ENCODE measurements at places on chromosomes 1 and 21. TPM values are rescaled to one million over a fixed set of nuclear protein-coding genes. Genes with fewer than 3 reads are reported as not detected.

The AGT gene
- polyA plus RNA-seq = 10.7 TPM

The APOBEC4 gene
- polyA plus RNA-seq = 23.7 TPM

The LIPI gene
- polyA plus RNA-seq = 0.28 TPM

The COL9A2 gene
- 3.5 TPM for polyA plus RNA-seq

The OR10Z1 gene
- polyA plus RNA-seq = not detected

The OSBPL9 gene
- polyA plus RNA-seq = 59.3 TPM

The TADA1 gene
- polyA plus RNA-seq = 19.2 TPM

The ESRRG gene
- polyA plus RNA-seq = 2.2 TPM

The SHISA4 gene
- polyA plus RNA-seq = 32.6 TPM

The CASQ2 gene
- polyA plus RNA-seq = 8.6 TPM

The ARF1 gene
- polyA plus RNA-seq = 637 TPM

The MTARC1 gene
- polyA plus RNA-seq = 2.3 TPM

The OR2L2 gene
- 1.7 TPM for polyA plus RNA-seq

- no peak for DNase-seq
These were observed 37.5 kb downstream of the SLC19A1 start for GRCh38 chr21:45504516-45505415.

DNA sequence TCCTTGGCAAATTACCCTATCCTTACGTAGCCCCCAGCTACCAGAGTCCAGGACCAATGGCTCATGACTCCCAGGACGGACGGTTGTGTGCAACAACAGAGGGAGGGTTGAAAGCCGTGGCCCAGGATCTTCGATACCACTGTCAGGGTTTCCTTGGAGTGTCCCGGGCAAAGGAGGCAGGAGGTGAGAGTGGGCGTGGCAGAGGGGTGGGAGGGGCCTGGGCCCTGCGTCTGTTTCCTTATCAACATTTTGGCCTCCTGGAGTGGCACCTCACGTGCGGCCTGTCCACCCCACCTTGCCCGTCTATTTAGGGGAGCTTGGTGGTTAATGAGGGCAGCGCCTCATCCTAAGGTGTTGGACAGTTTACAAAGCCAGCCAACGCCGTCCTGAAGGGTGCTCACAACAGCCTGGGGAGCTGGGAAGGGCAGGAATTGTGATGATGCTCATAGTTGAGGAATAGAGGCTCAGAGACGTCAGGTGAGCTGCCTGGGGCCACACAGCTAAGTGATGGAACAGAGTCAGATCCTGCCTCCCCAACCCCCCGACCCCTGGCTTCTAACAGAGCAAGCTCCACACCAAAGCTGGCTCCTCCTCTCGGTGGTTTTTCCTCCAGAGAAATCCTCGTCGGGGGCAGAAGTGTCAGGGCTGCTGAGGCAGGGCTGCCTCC, 17.4 kb upstream of the ARHGEF10L start:
- no peak for DNase-seq

- DNase-seq = no peak
These were observed 144.9 kb downstream of the HIVEP3 start for GRCh38 chr1:41773842-41774241.

GRCh38 chr1:25505656-25506385, 37.6 kb upstream of the LDLRAP1 start:
- DNase-seq = peak; percentile 9

GRCh38 chr1:60664086-60664625, 418.2 kb upstream of the NFIA start:
- DNase-seq = no peak

GRCh38 chr1:10283318-10283984, 73.1 kb downstream of the KIF1B start:
- DNase-seq = no peak

DNA sequence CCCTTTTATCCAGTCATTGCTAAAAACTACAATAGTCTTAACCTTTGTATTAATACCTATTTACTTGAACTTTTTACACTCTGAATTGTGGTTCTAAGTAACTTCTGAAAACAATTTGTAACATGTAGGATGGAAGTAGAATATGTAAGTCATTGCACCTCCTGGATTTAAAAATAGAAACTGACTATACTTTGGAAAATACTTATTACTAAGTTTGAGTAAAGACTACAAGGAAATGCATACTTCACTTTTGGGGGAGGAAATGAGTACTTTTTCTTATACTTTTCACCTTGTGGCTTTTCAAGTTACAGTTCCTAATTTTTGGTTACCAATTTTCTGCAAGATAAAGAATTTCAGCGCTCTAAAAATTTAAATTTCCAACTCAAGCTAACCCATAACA, 8.7 kb downstream of the RGS18 start:
- DNase-seq = no peak

- no peak for DNase-seq
These were observed 341.7 kb downstream of the PCP4 start for GRCh38 chr21:40208948-40209345.

DNA sequence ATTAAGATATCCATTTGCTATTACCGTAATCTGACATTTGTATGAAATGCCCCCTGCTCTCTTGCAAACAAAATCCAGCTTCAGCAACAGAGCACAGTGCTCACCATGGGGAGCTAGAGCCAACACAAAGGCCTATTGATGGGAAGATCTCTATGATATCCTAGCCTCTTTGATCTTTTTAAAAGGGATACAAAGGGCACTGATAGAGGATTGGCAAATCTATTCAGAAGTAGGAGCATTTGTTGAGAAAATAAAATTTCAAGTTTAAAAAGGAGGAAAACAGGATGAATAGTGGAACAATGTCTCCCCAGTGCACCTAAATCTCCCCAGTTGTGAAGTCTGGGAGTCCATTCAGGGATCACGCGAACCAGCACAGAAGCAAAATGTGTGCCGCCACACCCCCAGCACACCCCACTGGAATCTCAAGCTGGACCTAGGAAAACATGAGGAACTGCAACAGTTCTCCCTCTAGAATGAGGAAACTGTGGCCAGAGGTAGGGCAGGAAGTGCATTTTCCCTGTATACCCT, 32.2 kb downstream of the MRAP start:
- DNase-seq = no peak

DNA sequence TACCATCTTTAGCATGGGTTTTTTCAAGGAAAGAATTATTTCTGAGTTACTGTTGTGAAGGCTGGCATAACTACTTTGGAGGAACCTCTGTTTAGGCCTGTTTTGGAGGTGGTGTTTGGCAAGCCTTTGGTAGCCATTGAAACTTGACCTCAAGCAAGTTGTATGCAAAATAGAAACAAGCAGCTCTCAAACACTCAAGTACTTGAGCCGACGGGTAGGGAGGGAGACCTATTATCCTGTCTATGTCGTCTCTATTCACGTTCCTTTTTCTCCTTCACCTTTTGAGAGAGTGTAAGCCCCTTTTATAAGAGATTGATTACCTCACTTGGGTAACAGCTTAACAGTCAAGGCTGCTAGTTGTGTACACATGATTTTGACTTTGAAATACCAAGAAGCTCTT, 878.3 kb upstream of the CXADR start:
- no peak for DNase-seq

DNA sequence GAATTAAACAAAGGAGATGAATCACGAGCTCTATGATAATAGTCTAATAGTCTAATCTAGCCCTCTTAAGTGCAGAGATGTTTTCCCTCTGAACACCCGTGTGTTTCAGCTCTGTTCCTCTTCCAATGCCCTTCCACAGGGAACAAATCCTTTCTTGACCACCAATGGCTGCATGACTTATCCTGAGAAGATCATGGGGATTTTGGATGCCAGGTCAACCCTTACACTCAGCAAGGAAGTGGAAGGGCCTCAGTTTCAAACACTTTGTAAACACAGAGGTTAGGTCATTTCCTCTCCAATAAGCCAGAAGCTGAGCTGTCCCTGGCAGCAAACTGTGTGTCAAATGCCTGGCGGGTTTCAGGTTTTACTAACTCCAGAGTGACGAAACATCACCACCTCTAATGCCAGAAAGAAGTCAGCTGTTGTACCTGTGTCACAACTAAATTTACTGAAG, 200.0 kb downstream of the GABPA start:
- no peak for DNase-seq

DNA sequence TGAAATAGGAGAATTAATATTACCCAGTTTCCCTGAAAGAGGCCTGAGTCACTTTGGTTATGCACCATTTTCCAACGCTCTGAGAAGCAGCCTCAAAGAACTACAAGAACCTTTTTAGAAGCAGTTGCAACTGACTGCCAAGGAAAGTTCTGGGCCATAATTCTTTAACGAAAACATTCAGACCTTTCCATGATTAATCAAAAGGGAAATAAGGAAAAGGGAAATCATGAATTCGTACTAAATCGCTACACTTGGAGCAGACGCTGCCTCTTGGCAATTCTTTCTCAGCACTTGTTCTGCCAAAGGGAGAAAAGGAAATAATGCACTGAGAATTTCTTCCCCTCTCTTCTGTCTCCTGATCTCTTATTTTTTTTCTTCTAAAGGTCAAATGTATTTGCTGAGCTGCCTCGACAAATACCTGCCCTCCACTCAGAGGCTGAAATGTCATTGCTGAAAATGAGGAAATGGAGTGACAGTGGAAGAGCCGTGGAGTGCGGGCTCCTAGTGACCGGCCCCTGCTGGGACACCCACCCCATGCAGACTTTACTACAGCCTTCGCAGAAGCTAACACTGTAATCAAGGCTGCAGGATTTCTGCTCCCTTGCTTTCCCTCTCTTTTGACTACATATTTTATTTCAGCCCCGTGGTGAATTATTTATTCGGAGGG, 67.9 kb upstream of the GALNT2 start:
- DNase-seq = peak; percentile 37

- DNase-seq = no peak
These were observed 231.3 kb upstream of the DAB1 start for GRCh38 chr1:57655161-57655560.

DNA sequence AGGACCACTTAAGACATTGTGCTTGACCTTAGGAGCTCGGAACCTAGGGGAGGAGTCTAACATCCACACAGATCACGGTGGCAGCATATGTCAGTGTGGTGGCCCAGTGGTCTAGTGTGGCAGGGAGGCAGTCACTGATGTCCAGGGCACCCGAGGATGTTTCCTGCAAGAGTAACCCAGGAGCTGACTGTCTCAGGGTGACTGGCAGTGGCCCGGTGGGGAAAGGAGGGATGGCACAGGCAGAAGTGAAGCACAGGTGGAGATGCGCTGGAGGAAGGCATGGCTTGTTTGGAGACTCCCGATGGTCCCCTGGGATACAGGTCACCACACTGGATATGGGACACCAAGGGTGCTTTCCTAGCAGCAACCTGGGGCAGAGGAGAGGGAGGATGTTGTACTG, 16.3 kb downstream of the CHIT1 start:
- DNase-seq = no peak

DNA sequence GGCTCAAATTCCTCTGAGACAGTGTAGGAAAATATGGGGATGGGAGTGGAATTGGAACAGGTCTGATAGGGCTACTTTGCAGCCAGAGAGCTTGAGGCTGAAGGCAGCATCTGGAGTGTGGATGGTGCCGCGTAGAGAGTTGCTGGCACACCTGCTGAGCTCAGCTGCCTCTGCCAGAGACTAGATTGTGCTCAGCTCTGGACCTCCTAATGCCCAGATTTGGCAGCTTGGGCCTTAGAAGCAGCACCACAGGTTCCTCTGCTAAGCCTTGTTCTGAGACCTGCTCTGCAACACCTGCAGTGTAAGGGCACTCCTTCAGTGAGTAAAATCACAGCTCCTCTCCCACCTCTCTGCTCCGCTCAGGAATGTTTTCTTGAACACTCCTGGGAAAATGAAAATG, 23.3 kb downstream of the ACOT11 start:
- DNase-seq = no peak

DNA sequence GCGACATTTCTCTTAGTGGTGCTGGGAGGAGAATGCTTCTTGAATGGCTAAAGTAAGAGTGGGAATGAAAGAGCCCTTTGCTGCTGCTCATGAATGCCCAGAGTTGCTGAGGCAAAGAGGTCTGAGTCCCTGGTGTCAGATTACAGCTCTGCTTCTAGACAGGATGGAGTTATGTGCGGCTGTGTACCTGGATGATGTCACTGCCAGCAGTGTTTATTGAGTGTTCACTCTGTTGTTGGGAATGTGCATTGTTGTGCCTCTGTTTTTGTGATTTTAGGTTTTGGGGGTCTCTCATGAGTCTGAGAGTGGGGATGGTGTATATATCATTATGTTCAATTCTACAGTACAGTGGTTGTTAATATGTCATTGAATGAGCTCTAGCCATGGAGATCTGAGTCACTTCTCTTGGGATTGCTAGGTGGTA, 2.7 kb downstream of the CDC14A start:
- DNase-seq = no peak

DNA sequence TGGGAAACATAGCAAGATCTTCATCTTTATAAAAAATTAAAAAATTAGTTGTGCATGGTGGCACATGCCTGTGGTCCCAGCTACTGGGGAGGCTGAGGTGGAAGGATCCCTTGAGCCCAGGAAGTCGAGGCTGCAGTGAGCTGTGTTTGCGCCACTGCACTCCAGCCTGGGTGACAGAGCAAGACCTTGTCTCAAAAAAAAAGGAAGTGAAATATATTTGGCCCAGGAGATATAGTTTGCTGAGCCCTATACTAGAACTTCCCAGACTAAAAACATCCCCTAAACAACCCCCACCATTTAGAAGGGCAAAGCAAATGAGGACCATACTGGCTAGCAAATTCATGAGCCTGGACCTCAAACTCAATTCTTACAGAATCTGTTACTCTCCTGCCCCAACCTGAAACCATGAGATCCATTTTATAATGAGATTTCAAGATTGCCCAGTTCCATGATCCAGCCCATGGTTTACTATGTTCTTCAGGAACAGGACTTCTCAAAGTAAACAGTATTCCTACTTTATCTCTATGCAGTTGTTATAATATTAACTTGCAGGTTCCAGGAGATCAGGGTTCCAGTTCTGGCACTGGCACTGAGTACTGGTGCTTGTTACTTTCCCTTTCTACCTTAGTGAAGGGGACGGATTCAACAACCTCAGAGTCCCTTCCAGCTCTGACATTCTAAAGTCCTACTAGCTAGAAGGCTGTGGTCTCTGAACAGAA, 48.9 kb upstream of the TADA1 start:
- no peak for DNase-seq

GRCh38 chr21:42513151-42513984, at the start of gene SLC37A1:
TSS of gene SLC37A1 (plus strand) at chr21:42513852. CDS start at chr21:42518455, 4,603 bp downstream.
- DNase-seq = peak; percentile 39

GRCh38 chr1:64856553-64856952, 109.8 kb downstream of the JAK1 start:
- DNase-seq = no peak

DNA sequence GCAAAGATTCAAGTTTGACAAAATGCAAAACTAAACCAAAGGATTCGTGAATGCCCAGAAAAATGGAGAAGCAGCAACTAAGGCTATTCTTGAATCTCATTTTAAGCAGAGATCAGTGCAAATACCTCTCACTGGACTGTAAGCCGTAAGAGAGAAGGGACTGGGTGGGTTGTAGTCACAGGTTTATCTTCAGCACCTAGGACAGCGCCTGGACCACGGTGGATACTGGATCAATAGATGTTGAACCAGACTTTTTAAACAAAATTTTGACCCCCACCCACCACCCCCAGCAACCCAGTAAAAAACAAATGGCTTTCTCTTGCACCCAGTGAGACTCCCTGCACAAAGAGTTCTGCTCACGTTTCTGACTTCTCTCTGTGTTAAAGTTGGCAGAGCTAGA, 347.1 kb downstream of the AJAP1 start:
- peak; percentile 19 for DNase-seq

GRCh38 chr1:237199026-237199425, 157.0 kb downstream of the RYR2 start:
- DNase-seq = no peak

- no peak for DNase-seq
These were observed 44.0 kb downstream of the RNF187 start for GRCh38 chr1:228530951-228531731.
